D721Med (cell line): ENCODE measurements at places on chromosomes 16 and 17.

DNA sequence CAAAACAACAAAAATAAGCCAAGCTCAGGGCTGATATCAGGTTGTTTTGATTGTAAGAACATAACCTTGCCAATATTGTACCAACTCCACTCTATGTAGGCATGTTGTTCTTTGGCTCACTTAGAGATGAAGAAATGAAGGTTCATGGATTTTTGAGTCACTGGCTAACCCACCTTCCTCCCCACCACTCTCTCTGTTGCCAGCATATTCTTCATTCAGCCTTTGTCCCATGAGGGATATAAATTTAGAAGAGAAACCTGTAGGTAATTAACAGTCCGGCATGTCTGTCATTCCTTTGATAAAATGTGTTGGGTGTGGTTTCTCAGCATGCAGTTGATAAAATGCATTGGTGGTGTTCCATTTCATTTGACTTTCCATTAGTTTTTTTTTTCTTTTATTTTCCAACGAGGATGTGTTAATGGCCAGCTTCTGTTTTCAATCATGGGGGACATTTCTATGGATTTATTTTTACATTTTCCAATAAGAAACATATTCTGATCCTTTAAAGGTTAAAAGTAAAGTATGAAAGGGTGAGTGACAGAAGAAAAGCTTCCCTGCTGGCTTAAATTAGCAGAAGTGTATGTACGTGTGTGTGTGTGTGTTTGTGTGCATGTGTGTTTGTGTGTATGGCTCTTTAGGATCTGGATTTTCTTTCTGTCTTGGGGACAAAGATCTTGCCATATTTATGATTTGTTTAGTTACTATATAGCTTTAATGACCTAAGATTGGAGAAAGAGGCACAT, 166.2 kb upstream of the KCNJ16 start:
- no peak for DNase-seq

- no peak for DNase-seq
These were observed 79.7 kb downstream of the VAT1L start for GRCh38 chr16:77868052-77868451.

DNA sequence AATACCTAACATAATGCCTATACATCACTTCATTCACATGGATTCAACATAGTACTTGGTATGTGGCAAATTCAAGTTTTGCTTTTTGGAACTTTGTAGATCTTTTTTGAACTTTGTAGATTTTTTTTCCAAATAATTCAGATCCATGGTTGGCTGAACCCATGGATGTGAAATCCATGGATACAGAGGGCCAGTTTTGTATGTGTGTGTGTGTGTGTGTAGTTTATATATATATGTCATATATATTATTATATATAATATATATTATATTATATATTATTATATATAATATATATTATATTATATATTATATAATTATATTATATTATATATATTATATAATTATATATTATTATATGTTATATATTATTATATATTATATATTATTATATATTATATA, 28.4 kb downstream of the CLUAP1 start:
- DNase-seq: no peak

DNA sequence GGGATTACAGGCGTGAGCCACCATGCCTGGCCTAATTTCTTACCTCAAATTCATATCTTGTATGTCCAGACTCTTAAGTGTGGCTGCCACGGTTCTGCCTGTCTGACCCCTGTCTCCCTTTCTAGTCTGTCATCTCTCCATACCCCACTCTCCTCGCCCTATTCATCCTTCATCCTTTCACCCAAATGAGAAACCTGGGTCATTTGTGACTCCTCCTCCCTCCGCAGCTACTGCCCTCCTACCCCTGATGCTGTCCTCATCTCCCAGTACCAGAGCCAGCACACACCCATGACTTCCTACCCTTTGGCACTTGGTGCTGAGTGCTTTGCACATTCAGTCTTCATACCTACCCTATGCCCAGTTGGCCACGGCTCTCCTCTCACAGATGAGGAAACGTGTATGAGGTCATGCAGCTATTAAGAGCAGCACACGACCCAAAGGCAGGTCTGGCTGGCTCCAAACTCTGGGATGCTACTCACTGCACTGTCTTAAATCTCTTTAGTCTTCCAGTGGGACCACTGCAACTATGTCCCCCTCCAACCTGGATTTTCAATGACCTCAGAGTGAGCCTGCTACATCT, 1.6 kb downstream of the SPATA32 start:
- no peak for DNase-seq

DNA sequence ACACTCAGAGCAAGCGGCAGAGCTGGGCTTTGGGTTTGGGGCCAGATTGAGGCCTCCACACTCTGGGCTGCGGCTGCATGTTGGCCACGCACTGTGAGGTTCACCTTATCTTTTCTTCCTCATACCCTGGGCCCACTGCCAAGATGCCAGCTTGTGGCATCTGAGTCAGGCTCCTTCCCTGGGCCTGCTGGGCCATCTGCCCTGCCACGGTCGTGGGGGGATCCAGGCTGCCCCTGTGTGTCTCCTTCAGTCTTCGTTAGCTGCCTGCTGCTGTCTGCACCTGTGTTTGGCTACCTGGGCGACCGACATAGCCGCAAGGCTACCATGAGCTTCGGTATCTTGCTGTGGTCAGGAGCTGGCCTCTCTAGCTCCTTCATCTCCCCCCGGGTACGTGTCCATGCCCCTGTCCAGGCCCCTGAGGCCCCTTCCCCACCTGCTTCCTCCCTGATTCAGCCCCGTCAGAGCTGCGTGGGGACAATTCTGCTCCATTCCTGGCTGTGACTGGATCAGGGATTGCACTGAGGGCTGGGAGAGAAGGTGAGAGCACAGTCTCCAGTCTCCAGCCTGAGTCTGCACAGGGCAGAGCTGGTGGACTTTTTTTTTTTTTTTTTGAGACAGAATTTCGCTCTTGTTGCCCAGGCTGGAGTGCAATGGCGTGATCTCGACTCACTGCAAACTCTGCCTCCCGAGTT, 11.2 kb downstream of the SPNS3 start:
- DNase-seq: no peak

DNA sequence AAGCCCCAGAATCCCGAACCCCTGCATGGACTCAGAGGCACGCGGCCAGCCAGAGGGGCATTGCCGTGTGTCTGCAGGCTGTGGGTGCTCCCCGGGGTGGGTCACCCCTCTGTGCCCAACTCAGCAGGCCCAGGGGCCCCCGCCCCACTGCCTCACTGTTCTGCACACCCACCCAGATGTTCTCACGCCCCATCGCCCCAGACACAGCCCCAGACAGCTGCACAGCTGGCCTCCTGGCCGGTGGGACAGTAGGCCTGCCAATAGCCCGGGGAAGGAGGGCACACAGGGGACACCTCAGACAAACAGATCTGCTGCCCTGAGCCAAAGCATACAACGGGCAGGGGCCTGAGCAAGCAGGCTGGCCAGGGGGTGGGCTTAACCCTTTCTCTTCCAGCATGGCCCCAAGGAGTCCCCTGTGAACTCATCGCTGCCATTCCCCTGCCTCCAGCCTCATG, 27.6 kb upstream of the NXPH3 start:
- DNase-seq: no peak

GRCh38 chr16:50219402-50219975, 46.9 kb upstream of the ADCY7 start:
- no peak for DNase-seq

GRCh38 chr16:67071476-67072048, 38.2 kb upstream of the PHAF1 start:
- no peak for DNase-seq

DNA sequence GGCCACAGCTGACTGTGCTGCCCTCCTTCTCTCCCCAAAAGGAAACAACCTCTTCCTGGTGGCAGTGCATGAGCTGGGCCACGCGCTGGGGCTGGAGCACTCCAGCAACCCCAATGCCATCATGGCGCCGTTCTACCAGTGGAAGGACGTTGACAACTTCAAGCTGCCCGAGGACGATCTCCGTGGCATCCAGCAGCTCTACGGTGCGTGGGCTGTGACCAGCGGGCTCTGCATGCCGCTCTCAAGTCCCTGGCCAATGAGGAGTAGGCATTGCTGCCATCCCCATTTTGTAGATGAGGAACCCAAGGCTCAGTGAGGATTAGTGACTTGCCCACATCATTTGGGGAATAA, 14.9 kb downstream of the MMP15 start:
- no peak for DNase-seq

- DNase-seq: no peak
These were observed 23.4 kb downstream of the MYH13 start for GRCh38 chr17:10349403-10349802.

DNA sequence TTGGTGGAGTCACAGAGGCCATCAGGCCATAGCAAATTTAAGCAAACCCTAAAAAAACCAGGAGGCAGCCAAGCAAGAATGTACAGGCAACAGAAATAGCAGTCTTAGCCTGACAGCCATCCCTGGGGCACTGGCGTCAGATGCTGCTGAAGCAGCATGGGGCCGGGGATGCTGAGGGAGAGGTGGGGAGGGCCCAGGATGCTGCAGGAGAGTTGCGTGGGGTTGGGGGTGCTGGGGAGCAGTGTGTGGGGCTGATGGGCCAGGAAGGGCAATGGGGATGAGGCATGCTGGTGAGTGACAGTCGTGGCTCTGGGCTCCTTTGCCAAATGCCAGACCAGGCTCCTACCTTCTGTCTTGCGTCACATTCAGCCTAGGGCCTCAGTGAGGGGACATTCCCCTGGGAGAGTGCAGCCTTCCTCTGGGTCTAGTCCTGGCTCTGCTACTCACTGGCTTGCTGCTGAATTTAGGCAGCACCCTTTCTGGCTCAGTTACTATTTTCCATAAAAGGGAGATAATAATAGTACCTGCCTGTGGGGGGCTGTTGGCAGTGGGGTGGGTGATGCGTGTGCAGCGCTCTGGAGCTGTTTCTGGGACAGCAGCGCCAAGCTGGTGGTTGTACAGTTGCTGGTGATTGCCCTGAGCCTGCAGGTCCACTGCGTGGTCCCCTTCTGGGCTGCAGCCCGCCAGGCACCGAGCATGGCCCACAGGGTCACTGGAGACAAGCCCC, 88.1 kb downstream of the AMFR start:
- DNase-seq: no peak

DNA sequence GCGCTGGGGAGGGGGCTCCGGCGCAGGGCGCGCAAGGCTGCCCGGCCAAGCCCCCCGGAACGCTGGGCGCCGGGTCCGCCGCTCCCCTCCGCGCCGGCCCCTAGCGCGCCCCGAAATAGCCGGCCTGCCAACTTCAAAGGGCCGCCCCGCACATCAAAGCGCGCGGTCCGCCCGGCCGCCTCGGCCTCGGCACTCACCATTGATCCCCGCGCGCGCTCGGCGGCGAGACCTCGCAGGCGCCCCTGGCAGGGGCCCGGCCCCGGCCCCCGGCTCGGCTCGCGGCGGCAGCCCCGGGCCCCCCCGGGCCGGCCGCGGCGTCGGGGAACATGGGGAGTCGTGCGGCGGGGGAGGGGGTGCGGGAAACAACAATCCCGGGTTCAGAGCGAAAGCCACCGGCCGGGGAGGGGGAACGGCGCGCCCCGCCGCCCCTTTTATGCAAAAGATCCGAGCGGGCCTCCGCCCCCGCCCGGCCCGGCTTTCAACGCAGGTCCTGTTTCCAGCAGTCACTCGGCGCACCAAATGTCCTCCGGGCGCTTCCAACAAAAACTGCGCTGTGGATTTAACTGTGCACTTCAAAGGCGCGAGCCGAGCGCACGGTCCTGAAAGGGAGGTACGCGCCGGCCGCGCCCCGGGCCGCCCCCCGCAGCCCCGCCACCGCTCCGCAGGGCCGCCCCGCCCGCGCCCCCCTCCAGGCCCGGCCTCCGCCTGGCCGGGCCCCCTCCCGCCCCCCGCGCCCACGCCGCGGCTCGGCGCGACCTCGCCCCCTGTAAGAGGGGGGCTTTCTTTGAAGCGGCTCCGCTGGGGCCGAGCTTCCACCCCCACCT, 608 bp downstream of the AXIN2 start:
- no peak for DNase-seq

GRCh38 chr17:2259769-2260536, 43.6 kb downstream of the SMG6 start:
- no peak for DNase-seq

GRCh38 chr17:76189247-76189646, 48.2 kb upstream of the FOXJ1 start:
- DNase-seq: no peak

GRCh38 chr17:68734931-68735330, 133.8 kb upstream of the FAM20A start:
- no peak for DNase-seq

GRCh38 chr17:67712375-67712774, 5.4 kb upstream of the NOL11 start:
- no peak for DNase-seq

DNA sequence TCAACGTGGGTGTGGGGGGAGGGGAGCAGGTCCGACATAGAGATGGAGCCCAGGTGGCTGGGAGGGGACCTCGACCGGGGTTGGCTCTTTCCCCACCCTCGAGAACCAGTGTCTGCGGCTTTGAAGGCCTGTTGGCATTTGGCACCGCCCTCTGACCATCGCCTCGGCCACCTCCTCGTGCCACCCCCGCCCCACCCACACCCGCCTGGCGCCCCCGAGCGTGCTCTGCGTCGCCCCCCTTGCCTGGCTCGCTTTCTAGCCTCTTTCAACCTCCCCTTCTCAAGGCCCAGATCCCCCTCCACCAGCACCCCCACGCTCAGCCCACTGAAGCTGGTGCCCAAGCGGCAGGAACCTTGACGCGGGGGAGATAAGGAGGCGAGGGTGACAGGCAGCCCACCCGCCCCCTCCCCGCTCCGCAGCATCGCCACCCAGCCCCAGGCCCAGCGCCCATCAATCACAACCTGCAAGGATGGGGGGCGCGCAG, 619 bp downstream of the CACNB1 start:
- peak; percentile 44 for DNase-seq

DNA sequence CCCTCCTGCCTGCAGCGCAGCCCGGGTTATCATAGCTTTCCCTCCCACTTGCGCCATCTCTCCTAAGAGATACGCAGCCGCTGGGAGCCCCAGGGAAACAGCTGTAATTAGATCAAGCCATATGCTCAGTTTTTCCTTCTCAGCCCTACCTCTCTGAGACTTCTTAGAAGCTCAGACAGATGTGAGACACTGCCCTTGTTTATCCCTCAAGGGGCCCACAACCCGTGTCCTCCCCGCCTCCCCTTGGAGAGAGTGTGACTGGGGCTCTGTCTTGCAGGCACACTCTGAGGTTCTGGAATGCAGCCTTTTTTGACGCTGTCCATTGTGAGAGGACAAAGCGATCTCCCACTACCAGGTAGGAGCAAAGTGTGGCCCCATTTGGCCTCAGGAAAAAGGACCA, 31.2 kb downstream of the CIBAR2 start:
- no peak for DNase-seq

- DNase-seq: peak; percentile 57
These were observed 12.1 kb downstream of the HSD3B7 start for GRCh38 chr16:30996985-30997724.
